ENCODE measurements at places on chromosomes 11 and 22.

DNA sequence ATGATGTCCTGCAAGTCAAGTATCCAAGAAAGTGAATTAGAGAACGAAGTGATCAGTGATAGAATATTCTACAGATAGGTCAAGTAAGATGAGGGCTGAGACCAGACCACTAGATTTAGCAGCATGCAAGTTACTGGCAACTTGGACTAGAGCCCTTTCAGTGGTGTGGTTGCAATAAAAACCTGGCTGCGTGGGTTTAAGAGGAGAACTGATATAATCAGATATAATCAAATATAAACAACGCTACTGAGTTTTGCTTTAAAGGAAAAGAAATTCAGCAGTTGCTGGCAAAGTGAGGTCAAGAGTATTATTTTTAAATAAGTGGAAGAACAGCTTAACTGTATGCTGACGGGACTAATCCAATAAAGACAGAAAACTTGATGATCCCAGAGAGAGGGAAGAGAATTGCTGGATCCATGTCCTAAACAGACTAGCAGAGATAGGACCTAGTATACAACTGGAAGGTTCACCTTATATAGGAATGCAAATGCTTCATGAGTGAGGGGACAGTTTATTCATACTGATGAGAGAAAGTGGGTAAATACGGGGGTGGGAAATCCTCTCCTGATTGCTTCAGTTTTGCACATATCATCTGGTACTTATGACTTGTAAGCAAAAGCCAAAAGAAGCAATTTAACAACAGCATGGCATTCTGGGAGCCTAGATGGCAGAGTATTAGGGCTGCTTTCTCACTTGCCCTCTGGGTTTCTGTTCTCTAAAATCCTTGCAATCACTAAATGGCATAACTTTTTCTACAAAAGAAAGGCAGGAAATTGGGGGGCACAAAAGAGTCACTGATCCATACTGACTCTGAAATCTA is 146.2 kb downstream of the RBFOX2 start:
- no peak for DNase-seq

- DNase-seq, result no peak
Observed at GRCh38 chr22:48938741-48939140, 888.9 kb downstream of the BRD1 start.

DNA sequence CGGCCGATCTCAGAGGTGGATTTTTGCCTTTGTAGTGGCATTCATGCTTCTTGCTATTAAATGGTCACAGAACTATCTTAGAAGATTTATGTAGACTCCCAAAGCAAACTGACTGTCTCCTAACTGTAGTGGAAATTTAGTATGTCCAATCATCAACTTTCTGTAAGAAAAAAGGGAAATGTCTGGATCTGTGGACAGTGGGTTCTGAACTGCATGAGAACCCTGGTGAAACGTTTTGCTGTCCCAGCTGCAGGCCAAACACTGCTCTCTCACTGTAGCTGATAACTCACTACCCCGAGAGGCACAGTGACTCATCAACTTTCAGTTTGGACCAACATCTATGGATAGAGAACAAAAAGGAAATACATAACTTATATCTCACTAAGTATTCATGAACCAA is 387.1 kb downstream of the SOX6 start:
- no peak for DNase-seq

DNA sequence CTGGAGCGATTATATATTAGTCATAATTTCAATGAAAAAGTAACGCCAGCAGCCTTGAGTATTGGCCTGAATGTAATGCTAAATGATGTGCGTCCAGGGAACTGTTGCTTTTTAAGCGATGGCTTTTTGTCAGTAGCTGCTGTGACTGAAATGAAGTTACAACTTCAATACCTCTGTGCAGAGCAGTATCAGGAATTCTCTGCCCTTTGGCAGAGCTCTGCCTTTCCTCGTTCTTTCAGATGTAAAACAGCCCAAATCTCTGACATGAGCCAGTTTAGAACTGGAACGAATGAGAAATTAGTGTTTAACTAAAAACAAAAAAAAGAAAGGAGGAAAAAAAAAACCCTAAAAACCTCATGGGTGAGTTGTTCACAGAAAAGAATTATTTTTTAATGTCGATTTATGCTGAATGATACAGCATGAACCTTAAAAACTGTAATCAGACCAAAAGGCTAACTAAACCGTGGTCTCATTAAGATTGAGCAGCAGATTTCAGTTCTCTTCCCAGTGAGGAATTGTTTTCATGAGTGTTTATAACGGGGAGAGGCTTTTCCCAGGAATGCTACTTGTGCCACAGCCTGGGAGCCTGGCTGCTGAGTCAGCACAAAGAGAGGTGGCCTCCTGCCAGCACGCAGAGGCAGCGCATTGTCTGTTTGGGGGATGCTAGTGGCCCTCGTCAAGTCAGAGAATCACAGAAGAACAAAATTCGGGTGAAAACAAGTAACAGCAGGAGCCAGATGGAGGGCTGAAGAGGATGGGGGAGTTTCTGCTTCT is 146.2 kb upstream of the RASSF10 start:
- DNase-seq, result peak; percentile 59

DNA sequence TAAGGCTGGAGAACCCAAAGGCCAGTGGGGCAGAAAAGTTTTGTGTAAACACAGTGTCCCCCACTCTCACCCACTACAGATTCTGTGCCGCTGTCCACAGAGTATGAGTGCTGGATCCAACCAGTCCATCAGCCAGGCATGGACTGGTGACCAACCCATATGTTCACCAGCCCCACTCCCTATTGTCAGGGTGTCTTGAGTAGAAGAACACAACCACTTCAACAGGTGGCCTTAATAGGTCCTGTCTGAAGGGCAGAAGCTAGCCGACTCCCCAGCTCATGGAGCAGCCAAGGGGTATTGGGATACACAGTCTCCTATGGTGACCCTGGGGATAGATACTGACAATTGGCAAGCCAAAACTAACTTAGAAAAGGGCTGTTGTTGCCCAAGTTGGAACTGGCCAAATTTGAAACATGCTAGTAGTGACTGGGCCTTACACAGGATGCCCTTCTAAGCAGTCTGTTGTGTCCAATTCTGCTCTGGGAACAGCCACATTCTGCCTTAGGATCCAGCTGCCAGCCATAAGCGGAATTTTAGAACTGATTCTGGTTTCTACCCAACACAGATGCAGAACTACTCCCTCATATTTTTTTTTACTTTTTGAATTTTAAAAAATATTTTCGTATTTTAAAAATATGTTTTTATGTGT is 19.8 kb upstream of the PGM2L1 start:
- DNase-seq, result no peak

DNA sequence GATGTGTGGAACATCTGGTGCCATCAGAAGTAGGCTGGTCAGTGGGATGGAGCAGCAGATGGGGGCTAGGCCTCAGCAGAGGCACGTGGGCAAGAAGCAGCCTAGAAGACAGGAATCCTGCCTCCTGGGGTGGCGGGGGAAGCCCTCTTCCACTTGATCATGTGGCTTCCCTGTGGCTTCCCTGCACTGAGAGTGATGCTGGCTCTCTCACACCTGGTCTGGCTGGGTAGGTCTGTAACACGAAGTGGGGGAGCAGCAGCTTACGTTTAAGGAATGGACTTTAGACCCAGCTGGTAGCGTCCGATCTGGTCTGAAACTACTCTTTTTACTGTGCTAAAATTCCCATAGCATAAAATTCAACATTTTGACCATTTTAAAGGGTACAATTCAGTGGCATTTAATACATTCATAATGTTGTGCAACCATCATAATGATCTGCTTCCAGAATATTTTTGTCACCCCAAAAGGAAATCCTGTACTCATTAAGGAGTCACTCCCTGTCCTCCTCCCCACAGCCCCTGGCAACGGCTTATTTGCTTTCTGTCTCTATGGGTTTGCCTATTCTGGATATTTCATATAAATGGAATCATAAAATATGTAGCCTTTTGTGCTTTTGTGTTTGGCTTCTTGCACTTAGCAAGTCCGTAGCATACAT is 21.7 kb downstream of the PTPN5 start:
- DNase-seq, result no peak

DNA sequence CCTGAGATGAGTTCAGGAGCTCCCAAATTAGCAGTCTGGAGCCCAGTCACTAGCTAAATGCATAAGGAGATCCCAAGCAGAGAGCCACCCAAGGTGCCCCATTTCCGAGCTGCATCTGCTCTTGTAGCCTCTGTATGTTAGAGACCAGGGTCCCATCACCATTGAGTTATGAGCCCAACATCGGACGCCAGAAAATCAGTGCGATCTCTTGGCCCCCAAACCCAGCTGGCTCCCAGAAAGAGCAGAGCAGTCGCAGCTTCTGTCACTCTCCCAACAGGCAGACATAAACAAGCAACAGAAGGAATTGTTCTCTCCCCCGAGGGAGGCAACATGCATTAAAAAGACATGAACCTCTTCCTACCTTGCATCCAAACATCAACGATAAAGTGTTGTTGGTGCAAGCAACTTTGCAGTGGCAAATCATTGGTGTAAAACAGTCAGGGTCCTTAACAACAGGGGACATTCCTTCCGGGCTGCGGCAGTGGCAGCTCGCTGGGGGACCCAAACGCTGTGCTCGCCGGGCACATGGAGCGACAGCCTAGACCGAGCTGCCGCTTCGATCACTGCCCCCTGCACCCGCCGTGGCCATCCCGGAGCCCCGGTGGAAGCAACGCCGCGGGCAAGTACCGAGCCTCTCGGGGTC is 907.1 kb downstream of the DLG2 start:
- no peak for DNase-seq

DNA sequence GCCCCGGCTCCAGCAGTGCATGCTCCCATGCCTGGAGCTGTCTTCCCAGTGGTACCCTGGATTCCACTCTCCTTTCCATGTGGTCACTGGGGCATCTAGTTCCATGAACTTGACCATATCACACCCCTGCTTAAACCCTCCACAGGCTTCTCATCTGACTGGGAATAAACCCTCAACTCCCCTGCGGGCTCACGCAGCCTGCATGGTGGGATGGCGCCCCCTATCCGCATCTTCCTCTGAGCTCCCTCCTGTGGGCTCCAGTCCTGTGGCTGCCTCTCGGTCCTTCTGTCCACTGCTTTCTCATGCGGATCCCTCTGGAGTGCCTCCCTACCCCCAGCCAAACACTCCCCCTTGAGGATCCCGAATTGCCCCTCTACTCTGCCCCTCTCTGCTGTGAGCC is 41.4 kb upstream of the TTLL12 start:
- DNase-seq, result no peak

DNA sequence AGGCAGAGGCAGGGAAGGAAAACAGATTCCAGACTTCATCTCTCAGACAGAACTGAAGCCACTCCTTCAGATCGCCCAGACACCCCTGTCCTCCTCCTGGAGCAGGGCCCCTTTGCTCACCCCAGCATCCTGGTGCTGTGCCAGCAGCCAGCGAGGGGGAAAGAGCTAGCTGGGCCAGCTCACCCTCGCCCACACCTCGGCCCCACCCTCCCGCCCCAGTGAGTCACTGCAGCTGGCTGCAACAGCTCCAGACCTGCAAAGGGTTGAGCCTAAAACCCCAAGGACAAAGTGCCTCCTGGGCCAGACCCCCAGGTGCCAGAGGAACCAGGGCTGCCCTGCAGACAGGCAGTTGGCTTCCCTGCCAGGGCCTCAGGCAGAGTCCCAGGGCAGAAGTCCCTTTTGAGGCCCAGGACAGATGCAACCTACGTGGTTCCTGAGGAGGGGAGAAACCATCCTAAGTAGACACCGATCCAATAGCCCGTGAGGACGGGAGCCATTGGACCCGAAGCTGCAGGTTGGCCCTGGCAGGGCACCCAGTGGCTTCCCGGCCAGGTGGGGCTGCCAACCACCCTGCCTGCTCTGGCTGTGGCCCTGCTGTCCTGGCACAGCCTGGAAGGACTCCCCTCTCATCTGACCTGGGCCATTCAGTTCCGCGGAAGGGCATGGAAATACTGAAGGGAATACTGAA is 7.2 kb downstream of the AHNAK start:
- DNase-seq, result no peak

DNA sequence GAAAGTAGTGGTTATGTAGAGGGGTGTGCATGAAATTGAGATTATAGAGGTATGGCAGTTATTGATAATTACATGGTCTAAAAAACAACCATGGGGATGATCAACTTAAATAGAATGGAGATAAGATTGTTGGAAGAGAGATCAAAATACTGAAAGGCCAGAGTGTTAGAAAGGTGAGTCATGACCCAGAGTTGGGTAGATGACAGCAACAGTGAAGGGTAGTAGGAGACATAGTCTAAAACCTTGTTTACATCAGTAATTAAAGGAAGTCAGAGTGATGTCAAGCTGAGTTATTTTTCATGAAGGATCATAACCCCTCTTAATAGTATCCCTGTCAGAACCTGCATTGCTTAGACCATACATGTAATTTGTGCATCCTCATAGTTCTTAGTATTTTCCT is 110.9 kb downstream of the ELP4 start:
- no peak for DNase-seq

DNA sequence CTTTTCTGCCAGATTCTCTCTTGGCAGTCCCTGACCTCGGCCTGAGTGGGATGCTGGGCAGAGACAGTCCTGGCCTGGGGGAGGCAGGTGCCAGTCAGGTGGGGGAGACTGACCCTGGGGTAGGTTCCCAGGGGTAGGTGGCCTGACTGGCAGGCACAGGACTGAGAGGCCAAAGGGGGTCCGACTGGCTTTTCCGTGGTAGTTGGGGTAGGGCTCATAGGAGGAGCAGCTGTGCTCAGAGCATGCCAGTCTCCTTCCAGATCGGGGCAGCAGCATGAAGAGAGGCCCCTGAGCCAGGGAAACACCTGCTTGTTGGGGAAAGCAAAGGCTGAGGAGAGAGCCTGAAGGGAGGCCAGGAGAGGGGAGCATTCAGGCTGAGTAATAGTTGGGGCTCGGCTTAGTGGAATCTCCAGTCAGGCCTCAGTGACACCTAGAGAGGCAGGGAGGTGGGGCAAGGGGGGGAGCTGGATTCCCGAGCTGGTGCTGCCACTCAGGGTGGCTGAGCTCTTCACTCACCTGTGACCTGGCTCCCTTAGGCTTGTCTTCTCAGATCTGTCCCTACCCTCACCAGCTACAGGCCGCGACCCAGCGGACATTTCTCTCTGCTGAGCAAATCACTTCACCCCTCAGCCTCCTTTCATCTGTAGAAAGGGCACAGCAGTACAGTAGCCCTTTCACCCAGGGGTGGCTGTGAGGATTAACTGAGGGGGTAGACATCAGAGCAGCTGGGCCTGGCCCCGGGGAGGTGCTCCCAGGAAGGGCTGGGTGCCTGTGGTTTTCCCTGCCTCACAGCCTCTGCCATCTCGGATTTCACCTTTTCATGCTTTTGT is 26.2 kb downstream of the MCM5 start:
- no peak for DNase-seq

- no peak for DNase-seq
Observed at GRCh38 chr11:33001281-33001680, 14.4 kb upstream of the DEPDC7 start.

- no peak for DNase-seq
Observed at GRCh38 chr11:77027275-77027674, 6.9 kb upstream of the B3GNT6 start.

DNA sequence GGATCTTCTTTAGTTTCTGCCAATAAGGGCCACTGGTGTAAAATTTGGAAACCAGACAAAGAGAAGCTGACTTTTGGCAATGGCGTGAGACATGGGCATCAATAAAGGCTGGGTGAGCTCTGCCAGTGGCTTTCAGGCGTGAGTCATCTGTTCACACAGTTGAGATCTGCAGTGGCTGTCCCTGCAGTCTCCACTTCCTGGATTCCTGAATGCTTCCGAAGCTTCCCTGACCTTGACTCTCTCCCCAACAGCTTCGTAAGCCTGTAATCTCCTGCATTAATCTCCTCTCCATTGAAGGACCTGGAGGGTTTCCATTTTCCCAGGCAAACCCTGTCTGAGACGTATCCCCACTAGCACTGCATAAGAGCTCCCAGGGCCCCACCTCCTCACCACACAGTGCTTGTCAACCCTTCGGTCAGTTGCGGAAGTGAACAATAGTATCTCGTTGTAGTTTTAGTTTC is 574.7 kb downstream of the TBC1D22A start:
- peak; percentile 50 for DNase-seq

All from anterior cingulate cortex (tissue), 58 donors.